Hematopoietic multipotent progenitor cell treated with erythropoietin and hydrocortisone succinate and interleukin-3 and kit ligand, for 15 days (in vitro differentiated cells): ENCODE measurements at places on chromosomes 13 and 19.
A peak's percentile ranks its signal among the peaks of the same experiment; 100 is the strongest.

GRCh38 chr13:73607489-73608156, 526.6 kb downstream of the KLF12 start:
- no peak for DNase-seq

DNA sequence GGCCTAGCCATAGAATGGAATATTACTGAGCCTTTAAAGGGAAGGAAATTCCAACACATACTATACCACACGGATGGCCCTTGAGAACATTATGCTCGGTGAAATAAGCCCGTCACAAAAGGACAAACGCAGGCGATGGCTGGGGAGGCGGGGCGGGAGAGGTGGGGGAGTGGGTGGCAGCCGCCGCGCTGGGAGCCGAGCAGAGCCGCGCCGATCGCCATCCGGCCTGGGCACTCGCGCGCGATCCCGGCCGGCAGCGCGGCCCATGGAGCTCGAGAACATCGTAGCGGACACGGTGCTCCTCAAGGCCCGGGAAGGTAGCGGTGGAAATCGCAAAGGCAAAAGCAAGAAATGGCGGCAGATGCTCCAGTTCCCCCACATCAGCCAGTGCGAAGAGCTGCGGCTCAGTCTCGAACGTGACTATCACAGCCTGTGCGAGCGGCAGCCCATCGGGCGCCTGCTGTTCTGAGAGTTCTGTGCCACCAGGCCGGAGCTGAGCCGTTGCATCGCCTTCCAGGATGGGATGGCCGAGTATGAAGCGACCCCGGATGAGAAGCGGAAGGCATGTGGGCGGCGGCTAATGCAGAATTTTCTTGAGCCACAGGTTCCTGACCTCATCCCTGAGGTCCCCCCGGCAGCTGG, 140.1 kb downstream of the ZDHHC20 start:
- DNase-seq, result no peak

DNA sequence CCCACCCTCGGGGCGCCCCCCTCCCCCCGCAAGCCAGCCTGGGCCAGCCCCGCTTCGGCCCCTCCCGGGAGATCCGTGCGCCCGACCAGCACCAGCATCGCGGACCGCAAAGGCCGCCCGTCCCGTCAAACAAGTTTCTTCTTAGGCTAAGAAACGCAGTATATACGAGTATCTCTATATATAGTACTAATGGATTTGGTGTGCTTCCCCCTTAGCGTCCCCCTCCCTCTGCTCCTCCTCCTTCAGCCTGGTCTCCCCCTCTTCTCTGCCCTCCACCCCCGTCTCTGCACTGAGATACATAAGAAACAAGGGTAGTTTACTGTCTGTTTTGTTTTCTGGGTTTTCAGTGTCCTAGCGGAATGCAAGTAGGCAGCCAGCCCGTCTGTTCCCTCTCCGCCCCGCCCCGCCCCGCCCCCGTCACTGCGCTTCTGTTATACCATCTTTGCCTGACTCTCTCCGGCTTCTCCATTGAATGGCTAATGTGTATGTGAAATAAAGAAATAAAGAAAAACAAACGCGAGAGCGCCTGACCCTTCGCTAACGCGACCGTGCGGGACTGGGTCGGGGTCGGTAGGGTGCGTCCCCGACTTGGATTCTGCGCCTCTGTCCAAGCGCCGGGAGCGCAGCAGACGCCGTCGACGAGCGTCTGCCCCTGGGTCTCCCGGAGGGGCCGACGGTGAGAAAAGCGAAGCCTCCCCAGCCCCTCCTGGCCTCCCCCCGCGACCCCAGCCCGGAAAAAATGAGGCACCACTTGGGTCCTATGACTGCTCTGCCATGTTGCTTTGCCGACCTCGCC, 4.2 kb downstream of the LYL1 start:
- DNase-seq, result peak; percentile 83

- DNase-seq, result no peak
Observed at GRCh38 chr13:109818886-109819285, 32.5 kb upstream of the IRS2 start.

GRCh38 chr19:38918526-38918925, 6.5 kb upstream of the CCER2 start:
- DNase-seq, result no peak
